ENCODE measurements at places on chromosomes 1 and 21.

- DNase-seq: no peak
Measured at GRCh38 chr21:43965911-43966585, 46.1 kb upstream of the TRAPPC10 start.

DNA sequence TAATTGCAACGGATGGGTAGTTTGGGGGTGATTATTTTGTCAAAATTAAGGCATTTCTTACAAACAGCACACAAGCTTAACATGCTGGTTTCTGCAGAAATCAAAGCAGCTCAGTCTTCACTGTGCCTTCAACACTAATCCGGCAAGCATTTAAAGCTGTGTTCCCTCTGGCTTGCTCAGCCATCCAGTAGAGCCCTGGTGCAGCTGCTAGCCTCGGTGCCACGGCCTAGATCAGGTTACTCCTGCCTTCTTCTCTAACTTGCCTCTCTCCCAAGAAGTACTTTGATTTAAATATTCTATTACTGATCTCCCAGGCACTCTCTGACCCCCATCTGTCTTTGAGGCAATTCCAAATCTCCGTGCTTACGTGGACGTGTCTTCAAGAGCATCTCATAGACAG is 85.6 kb downstream of the GREM2 start:
- peak; percentile 40 for DNase-seq

GRCh38 chr1:30787266-30787665 is 29.7 kb upstream of the LAPTM5 start:
- no peak for DNase-seq

GRCh38 chr21:42258150-42258884 is 39.4 kb downstream of the ABCG1 start:
- DNase-seq: peak; percentile 80

DNA sequence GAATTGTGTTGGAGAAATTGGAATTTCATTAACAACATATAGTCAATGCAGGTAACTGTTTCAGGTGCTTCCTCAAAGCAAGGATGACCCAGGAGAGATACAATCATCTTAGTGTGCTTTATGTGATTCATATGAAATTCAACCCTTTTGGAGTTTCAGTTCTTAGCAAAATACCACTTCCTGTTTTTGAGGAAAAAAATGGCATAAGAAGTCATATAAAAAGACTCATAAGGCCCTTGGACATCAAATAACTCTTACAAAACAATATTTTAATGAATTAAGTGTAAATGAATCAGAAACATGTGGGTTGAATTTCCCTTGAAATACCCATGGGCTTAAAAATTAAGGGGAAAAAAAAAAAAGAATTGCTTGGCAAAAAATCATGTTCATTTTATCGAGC is 926.6 kb downstream of the LTN1 start:
- DNase-seq: no peak

All from H9 (cell line).